GM04504 (cell line): ENCODE measurements at places on chromosomes 16 and 17.

GRCh38 chr17:28854457-28855335 is at the start of gene ERAL1:
Gene ERAL1, plus strand, starts transcription at chr17:28855016. Its CDS starts 19 bp downstream, at chr17:28855035.
- DNase-seq, result peak; percentile 67

GRCh38 chr16:1461146-1461545 is 13.7 kb downstream of the CLCN7 start:
- no peak for DNase-seq

DNA sequence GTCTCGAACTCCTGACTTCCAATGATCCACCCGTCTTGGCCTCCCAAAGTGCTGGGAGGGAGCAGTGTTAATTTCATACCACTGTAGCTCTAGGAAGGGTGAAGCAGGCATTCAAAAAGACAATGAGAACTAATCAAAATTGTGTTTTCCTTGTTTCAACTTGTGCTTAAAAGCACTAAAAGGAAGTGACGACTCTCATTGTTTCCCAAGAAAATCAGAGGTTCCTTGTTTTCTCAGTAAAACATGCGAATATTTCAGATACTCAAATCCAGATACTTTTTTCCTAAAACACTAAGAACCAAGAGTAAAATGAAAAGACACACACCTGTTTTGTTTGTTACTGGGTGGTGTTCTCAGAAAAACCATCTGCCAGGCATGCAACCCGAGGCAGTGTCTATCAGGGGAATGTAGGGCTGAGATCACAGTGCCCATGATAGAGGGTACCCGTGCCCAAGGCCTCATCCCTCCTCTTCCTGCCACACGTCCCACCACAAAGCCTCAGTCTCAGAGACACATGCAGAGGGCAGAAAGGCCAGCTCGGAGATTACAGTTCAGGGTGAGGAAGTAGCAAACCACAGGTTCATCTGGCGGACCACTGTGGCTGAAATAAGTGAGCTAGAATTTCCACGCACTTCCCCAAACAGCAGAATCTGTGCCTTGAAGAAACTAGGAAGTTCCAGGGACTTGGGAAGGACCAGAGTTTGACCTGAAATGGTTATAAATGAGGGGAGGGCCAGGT is 33.7 kb downstream of the GINS3 start:
- DNase-seq, result no peak

GRCh38 chr16:88700636-88701482 is 5.3 kb downstream of the RNF166 start:
- DNase-seq, result peak; percentile 41

DNA sequence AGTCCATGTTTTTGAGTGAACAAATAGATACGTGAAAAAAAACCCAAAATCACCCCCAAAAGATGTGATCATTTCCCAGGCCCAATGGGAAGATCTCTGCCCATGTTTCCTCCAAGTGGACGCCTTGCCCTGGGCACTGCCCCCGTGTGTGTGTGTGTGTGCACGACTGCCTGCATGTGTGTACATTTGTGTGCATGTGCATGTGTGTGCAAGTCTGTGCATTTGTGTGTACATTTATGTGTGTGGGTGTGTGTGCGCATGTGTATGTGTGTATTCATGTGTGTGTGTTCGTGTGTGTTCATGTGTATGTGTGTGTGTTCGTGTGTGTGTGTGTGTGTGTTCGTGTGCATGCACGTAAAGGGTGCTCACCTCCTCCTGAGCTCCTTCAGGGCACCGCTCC is 16.8 kb upstream of the LRRC37A3 start:
- DNase-seq, result no peak

GRCh38 chr17:44636562-44636961 is 19.7 kb upstream of the MEIOC start:
- peak; percentile 33 for DNase-seq

- DNase-seq, result no peak
Observed at GRCh38 chr17:18866866-18867813, 9.2 kb downstream of the PRPSAP2 start.

- no peak for DNase-seq
Observed at GRCh38 chr16:66735891-66736290, 15.5 kb downstream of the DYNC1LI2 start.
